ENCODE measurements at places on chromosomes 6 and 20.

- DNase-seq, result no peak
Observed at GRCh38 chr20:25318471-25319240, 70.8 kb downstream of the PYGB start.

GRCh38 chr20:24755411-24755922 is 193.6 kb upstream of the CST7 start:
- no peak for DNase-seq

GRCh38 chr6:128508588-128509296 is 11.7 kb downstream of the PTPRK start:
- DNase-seq, result no peak

DNA sequence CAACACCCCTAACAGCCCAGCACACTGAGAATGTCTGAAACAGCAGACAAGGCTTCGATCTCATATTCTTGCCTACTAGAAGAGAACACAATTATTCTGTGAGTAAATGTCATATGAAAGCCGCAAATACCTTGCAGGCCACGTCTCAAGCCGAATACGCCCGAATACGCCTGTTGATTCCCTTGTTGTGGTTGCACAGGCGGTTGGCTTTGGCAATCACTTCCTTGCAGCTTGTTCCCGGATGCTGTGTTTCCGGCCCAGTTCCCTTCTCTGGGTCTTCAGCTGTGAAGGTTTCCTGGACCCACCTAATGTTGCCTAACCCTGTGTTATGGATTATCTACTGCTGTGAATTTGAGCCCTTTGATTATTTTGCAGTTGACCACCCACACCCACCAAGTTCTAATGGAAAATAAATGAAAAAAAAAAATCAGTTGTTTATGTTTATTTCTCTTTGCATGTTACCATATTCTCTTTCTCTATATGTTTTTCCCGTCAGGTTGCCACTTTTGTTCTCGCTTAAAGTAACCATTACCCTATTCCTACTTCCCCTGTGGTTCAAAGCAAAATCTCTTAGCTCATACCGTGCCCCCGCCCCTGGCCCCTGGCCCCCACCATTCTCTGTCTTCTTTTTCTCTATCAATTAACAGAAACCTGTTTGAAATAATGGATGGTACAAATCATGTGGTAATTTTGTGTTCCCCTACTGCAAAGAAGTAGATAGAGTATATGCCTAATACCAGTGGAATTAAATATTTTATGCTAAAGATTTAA is 172.4 kb downstream of the ADGB start:
- no peak for DNase-seq

GRCh38 chr20:52448513-52449232 is 257.1 kb upstream of the ZFP64 start:
- DNase-seq, result no peak

DNA sequence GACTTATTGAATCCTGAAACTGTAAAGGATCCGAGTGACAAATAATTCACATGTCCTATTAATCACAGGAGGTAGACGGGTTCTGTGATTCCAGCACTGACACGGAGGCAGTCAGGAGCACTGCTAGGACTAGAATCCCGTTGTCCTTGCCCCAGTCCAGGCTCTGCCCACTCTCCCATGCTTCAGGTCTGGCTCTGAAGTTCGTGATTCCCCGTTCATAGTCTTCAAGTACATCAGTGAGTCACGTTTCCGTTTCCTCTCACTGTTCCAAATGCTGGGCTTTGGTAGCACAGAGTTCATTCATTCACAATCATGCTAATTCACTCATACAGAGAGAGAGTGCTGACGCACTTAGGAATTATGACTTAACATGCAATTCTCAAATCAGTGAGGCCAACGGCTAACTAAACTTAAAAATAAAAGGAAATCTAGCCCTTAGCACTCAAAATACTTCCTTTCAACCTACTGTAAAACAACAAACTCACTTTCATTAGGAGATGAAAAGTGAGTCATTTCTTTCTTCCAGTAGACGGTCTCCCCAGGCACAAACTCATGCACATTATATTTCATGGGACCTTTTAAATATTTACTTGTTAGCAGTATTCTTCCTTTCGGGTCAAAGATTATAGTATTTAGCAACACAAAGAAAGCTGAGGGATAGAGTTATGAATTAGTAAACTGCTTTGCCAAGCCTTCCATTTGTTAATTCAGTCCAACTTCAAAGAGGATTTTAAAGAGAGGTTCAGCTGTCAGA is 94.0 kb upstream of the NHSL1 start:
- DNase-seq, result no peak

DNA sequence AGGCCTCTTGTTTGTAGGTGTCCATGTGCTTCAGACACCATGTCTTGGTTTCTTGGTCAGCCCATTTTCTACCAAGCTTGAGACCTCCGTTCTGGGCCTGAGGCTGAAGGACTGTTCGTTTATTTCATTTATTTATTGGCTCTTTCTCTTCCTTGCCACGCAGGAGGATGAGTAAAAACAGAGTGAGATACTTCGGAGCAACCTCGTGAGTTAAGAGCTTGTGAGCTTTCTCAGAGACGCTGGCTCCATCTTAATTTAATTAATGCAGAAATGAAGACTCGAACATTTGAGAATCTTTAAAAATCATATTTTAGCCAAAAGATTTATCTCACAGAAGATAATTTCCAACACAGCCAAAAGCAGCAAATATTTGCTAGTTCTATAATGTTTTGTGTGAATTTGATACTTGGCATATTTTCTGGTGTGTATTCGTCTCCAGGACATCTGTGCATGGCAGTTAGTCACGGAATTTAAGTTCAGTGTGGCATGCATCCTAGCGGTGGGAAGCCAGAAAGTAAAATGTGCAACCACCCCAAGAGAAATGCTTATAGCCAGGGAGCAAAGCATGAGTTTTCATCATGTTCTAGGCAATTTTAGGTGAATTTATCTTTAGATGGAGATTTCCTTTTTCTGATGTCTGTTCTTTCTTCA is 76.0 kb downstream of the THBS2 start:
- DNase-seq, result no peak

GRCh38 chr6:143005816-143006215 is 54.9 kb upstream of the AIG1 start:
- DNase-seq, result no peak

GRCh38 chr6:38997128-38997761 is 51.3 kb upstream of the GLP1R start:
- no peak for DNase-seq
